ENCODE measurements at places on chromosomes 5 and 9. TPM values are rescaled to one million over a fixed set of nuclear protein-coding genes. Genes with fewer than 3 reads are reported as not detected.

- no peak for DNase-seq
Measured at GRCh38 chr9:29203244-29203930, 1630.1 kb upstream of the C9orf72 start.

- DNase-seq = no peak
Measured at GRCh38 chr9:16705111-16705604, 165.3 kb downstream of the BNC2 start.

- DNase-seq = no peak
Measured at GRCh38 chr9:95648225-95648624, 131.5 kb upstream of the PTCH1 start.

DNA sequence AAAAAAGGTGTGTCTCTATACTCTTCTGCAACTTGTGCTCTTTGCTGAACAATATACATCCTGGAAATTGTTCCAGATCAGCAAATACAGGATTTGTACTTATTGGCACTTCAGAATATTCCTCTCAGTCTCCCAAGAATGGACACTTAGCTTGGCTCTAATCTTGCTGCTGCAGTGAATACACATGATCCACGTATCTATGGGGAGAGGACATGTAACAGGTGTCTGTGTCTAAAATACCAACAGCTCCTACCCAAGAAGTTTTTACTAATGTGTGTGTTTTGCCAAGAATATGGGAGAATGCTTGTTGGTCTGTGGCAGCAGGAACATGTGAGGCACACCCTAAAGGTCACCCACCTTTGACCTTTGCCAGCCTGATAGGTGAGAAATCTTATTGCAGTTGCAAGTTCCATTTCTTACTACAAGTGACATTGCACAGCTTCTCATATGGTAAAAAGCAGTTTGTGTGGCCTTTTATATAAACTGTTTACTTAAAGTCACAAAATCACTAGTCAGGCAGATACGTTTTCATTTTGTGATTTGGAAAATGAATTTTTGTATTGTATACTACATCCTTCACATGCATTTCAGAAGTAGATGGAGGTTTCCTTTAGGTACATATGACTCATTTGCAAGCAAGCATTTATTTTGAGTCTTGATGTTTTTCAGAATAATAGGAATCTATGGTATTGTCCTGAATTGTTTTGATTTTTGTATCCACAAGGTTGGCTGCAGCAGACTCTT lies 35.8 kb downstream of the PHF2 start:
- no peak for DNase-seq

GRCh38 chr9:120592210-120592609 lies 12.2 kb upstream of the CDK5RAP2 start:
- DNase-seq = no peak

- DNase-seq = no peak
Measured at GRCh38 chr5:43123887-43124286, 3.2 kb downstream of the ZNF131 start.

DNA sequence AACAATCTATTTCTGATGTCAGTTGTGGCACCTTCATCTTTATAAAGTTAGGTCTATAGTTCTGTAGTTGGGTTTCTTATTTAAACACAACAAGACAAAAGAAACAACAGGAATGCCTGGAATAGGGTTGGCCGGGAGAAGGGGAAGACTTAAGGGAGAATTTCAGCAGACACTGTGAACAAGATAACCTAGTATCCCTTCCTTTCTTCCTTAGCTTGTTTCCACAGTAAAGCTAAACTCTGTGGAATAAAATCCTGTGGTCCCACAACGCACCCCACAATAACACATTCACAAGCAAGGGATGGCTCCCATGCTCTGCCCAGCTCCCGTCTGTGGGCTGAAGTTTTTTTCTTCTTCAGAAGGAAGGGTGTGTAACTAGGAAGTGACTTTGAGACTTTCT lies 124.9 kb upstream of the SMARCA2 start:
- no peak for DNase-seq

- DNase-seq = no peak
Measured at GRCh38 chr9:125651576-125652232, 55.3 kb downstream of the MAPKAP1 start.

DNA sequence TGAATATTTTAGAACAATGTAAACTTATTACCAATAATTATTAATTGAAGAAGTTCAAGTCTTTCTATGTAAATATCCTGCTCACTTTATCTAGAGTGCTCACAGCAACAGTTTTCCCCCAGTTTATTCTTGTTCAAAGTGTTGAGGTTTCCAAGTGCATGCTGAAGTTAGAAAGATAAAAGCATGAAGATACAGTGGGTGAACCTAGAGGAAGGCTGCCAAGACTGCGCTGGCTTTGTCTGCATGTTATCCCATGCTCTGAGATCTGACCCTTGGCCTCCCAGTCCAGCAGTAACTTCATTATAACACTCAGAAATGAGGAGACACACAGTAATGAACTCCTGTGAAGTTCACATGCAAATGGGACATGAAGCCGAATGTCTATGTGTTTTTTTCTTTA lies 76.0 kb upstream of the PIP5K1B start:
- DNase-seq = no peak

- no peak for DNase-seq
Measured at GRCh38 chr5:67093279-67093678, 103.3 kb downstream of the CD180 start.

DNA sequence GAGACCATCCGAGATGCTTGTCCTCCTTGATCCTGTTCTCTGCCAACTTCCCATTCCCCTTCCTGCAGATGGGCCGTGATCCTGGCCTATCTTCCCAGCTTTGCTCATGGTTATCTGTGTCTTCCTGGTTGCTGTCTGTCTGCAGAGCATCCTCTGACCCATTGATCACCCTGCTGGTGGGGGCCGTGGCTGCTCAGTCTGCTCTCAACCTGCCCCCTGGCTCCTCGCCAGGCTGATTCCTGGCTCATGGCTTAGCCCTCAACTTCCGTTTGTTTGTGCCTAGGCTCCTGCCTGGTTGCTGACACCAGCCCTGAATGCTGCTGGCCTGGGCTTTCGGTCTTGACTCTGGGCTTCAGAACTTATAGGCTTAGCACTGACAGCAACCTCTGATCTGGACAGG lies 67.1 kb upstream of the SMIM15 start:
- DNase-seq = no peak

GRCh38 chr9:134174073-134174449 lies 9.7 kb upstream of the RNU6ATAC start:
- no peak for DNase-seq

GRCh38 chr9:126604059-126605055 lies 9.4 kb upstream of the LMX1B start:
- no peak for DNase-seq

GRCh38 chr5:149550594-149551226 lies 529 bp downstream of the CSNK1A1 start:
- DNase-seq = no peak

DNA sequence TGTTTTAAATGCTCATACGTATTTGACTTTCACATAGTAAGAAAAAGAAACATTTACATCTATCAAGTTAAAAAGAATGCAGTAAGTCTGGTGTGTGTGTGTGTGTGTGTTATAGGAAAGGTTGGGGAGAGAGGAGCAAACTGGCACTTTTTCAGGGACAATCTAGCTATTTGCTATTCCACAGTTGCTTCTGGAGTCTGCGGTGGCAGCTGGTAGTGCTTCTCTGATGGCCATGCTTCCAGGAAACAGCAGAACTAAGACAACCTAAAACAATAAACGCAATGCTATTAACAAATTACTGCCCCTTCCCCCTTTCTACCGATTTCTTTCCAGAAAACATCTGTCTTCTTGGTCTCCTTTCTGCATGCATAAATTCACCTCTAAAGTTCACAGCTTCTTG lies 70.0 kb upstream of the CDH10 start:
- DNase-seq = no peak

- no peak for DNase-seq
Measured at GRCh38 chr9:97773723-97774122, 76.6 kb upstream of the XPA start.

- DNase-seq = no peak
Measured at GRCh38 chr5:37724395-37725125, 115.3 kb downstream of the GDNF start.

DNA sequence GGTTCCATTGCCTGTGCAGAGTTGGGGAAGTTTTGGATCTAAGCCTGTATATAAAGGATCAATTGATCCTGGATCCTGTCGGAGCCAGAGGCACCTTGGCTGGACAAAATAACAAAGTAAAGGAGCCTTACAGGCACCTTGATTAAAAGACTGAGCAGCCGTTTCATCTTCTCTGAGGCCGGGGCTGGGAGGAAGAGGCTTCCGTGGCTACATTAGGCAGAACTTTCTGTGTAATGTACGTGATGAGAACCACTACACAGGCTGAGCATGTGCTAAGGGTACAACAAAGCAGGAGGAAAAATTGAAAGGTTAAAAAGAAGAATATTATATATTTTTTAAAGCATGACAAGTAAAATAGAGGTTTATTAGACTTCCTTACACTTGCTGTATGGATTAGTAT lies 37.0 kb downstream of the IL31RA start:
- no peak for DNase-seq

Gene NUTM2G
- total RNA-seq = not detected

Gene DDX4
- 1.1 TPM for total RNA-seq

Gene LCN9
- total RNA-seq = not detected

Gene ZFP37
- 2.1 TPM for total RNA-seq

Gene CTXN3
- total RNA-seq = not detected

Gene PSAT1
- 206 TPM for total RNA-seq
